Ureter (tissue), 1 donor: ENCODE measurements at places on chromosomes 7 and 10.
A peak's percentile ranks its signal among the peaks of the same experiment; 100 is the strongest.

GRCh38 chr10:96306516-96306915, 2.3 kb downstream of the DNTT start:
- peak; percentile 52 for DNase-seq

DNA sequence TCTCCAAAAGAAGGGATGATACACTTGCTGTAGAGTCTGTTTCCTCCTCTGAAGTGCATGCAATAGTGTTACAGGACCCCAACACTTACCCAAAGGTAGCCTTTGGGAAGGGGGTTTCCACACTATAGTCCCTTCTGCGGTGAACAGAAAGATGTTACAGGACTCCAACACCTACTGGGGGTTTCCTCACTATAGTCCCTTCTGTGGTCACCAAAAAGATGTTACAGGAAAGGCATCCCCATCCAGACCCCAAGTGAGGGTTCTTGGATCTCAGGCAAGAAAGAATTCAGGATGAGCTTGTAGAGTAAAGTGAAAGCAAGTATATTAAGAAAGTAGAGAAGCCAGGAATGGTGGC, 69.2 kb upstream of the PIK3CG start:
- no peak for DNase-seq

DNA sequence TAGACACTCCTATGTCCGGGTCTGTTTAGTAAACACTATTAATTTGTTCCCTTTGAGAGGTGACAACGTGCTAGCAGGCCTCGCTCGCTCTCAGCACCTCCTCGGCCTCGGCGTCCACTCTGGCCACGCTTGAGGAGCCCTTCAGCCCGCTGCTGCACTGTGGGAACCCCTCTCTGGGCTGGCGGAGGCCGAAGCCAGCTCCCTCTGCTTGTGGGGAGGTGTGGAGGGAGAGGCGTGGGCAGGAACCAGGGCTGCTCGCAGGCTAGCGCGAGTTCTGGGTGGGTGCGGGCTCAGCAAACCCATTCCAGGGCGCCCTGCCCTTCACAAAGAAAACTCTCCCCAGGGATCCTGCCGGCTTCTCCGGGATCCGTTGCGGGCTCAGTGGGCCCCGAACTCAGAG, 144.4 kb upstream of the CDCA7L start:
- no peak for DNase-seq

- no peak for DNase-seq
Observed at GRCh38 chr7:144786522-144786921, 49.3 kb downstream of the TPK1 start.

- DNase-seq = peak; percentile 4
Observed at GRCh38 chr7:135177028-135177696, 6.7 kb upstream of the CYREN start.

DNA sequence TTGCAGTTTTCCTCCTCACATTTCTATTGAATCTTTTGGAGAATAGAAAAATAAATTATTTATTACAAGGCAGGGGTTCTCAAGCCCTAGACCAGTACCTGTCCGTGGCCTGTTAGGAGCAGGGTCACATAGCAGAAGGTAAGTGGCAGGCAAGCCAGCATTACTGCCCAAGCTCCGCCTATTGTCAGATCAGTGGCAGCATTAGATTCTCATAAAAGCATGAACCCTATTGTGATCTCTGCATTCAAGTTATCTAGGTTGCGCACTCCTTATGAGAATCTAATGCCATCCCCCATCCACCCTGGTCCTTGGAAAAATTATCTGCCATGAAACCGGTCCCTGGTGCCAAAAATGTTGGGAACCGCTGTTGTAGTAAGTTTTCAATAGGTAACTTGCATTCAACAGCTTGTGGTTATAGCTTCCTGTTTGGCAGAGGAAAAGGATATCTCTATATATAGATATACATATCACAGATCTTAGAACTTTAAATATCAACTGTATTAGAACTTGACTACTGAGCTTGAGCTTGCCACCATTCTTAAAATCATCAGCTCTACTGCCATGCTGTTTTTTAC, 165.1 kb downstream of the AHR start:
- DNase-seq = no peak

DNA sequence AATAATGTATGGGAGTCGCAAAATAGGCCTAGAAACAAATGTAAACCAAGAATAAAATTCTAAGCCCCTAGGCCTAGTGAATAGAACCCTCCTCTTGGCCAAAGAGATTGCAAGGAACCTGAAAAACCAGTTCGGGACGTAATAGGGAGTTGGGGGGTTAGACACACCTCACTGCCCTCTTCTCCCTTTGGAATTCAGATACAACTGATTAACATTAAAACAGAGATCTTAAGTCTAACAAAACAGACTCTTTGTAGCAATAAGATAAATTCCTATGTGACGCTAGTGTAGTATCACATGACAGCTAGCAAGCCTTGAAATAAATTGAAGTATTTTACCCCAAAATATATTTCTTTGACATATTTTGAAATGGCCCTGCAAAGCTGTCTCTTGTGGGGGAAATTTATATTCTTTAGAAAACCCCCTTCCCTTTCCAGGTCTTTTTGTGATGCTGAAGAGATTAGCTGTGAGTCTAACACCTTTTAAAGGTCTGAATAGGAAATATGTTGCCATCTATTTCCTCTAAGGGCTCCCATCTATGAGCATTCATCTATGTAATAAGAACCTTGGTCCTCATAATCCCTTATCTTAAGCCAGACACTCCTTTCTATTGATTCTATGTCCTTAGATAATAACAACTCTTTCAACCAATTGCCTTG, 623.4 kb upstream of the NRG3 start:
- DNase-seq = no peak

DNA sequence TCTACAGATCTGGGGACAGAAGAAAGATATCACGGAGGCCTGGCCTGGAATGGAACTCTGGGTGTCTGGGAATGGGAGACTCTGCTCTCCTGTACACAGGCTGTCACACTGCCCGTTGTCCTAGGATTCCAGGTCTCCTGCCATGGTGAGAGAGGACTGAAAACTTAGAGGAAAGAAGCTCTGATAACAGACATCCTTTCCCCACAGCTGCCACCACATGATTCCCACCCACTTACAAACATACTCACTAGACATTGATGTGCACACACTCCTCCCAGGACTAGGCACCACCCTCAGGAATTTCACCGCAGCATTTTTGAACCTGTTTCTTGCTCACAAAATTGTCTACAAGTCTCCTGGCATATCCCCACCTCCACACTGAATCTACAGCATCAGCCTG, 5.7 kb downstream of the ZNF92 start:
- DNase-seq = no peak

GRCh38 chr10:113049881-113050280, 99.8 kb downstream of the TCF7L2 start:
- DNase-seq = no peak

GRCh38 chr10:3231951-3232730, 59.6 kb upstream of the PITRM1 start:
- no peak for DNase-seq

DNA sequence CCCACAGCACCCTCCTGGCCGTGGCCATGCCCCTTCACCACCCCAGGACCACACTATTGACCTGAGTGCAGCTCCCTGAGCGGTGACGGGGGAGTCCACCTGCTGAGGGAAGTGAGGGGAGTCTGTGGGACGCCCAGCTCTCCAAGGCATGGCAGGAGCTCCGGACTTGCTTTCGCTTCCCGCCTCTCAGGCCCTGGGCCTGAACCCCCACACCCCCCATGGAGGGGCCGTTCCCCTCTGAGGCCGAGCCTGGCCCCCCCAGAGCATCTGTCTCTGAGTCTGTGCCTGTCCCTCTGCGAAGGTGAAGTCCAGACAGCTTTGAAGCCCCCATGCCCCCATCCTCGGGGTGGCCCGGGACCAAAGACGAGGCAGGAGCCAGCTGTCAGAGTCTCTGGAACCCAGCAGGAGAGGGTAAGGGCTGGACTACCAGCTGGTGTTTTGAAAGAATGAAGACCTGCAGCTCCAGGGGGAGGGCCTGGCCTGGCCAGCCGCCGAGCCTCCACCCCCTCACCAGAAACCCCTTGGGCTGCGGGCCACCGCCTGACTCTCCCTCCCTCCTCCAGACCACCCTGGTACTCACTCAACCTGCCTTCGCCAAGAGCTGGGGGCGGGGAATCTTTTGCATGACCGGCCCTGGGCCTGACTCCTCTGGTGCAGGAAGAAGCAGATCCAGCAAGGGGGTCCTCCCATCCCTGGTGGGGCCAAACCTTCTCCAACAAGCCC, 114.0 kb downstream of the PDGFA start:
- no peak for DNase-seq

DNA sequence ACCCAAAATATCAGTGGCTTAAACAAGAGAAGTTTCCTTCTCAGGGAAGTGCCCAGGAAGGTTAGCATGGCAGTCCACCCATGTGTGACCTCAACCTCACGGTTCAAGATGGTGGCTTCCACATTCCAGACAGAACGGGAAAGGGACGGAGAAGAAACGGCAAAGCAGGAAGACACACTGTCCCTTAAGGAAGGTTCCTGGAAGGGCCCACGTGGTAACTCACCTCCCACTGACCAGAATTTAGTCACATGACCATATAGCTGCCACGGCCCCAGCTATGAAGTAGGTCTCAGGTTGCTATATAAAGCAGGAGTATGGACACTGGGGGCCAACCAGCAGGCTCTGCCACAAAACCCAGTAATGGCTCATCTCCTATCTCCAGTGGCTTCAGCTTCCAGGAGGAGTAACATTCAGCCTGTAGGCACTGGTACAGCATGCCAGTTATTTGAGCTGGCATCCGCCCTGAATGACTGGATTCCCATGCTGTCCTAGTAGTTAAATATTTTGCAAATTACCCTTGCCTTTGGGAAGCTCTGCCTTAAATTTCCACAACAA, 278.5 kb upstream of the KLF14 start:
- DNase-seq = no peak

- no peak for DNase-seq
Observed at GRCh38 chr10:70753841-70754621, 31.1 kb downstream of the TBATA start.

- no peak for DNase-seq
Observed at GRCh38 chr10:110717781-110718589, 73.8 kb downstream of the RBM20 start.

GRCh38 chr7:69186974-69187373, 411.3 kb upstream of the AUTS2 start:
- DNase-seq = no peak

- no peak for DNase-seq
Observed at GRCh38 chr7:47937065-47937687, 11.1 kb downstream of the PKD1L1 start.

GRCh38 chr7:104048055-104048454, 58.6 kb upstream of the RELN start:
- no peak for DNase-seq

DNA sequence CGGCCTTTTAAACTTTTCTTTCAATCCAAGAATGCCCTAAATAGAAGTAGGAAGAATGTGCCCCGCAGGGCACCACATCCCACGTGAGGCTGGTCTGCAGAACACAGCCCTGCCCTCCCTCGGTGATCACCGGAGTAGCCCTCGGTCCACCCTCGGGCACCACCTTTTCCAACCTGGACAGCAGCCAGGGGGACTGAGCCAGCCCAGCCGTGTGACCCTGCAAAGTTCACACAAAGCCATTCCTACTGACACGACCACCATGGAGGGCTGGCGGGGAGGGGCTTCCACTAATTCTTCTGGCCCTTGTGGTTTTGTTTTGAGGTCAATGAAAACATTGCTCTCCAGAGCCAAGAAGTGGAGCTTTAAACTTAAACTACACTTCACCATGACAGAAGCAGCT, 132.2 kb downstream of the TCERG1L start:
- DNase-seq = peak; percentile 32

- no peak for DNase-seq
Observed at GRCh38 chr10:96591946-96592345, 5.1 kb upstream of the TM9SF3 start.

DNA sequence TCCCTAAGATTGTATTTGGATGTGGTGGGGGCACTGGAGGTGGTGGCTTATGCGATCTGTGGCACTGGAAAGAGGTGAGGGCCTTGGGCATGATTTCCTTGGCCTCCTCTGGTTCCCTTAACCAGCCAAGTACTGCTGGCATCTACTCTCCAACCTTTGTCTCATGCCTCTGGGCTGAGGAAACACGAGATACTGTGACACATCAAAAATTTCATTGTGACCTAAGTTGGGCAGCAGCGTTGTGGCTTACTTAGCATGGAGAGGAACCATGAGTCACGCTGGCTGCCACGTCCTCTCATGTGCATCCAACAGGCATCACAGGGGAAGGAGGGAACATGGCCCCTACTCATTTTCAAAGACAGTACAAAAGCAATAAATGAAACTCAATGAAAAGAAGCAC, 29.7 kb upstream of the GSDME start:
- no peak for DNase-seq

DNA sequence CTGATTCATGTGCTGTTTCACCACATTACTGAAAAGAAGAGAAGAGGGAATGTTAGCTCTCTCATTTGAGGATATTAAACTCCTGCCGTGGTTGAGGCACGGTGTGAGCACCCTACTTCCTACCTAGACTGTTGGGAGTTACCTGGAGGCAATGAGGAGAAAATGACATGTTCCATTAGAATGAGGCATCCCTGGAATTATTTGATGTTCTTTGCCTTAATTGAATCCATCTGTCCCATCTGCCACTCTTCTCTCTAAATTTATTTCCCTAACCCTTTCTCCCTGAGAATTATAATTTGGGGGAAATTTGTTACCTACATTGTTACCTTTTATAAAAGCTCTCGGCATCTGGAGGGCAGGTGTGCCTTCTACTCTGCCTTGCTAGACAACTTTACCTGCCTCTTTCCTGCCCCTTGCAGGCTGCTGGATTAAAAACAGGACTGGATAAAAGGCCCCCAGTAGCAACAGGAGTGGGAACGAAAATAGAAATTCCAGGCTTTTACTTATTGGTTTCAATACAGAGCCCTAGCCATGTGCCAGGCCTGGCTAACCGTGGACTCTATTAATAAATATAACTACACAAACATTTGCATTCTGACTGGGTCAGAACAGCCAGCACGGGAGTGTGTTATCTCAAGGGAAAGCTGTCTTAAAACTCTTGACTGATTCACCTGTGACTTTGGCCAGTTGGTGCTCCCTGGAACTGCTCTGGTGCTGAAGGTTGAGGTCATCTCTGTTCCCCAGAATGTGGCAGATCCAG, 4.4 kb upstream of the ATXN7L1 start:
- no peak for DNase-seq

DNA sequence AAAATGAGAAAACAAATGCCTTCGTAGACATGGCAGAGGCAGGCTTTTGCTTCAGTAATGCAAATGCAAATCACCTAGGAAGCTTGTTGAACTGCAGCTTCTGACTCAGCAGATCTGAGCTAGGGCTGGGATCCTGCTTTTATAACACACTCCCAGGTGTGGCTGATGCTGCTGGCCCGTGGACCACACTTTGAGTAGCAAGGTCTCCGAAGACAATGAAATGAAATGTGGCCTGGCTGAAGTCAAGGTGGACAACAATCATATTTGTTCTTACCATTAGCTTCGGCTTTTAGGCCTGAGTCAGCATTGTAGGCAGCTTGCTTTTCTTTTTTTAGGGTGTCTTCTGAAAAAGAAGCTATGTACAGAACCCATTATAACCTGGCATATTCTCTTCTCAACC, 26.3 kb downstream of the COL17A1 start:
- DNase-seq = no peak

DNA sequence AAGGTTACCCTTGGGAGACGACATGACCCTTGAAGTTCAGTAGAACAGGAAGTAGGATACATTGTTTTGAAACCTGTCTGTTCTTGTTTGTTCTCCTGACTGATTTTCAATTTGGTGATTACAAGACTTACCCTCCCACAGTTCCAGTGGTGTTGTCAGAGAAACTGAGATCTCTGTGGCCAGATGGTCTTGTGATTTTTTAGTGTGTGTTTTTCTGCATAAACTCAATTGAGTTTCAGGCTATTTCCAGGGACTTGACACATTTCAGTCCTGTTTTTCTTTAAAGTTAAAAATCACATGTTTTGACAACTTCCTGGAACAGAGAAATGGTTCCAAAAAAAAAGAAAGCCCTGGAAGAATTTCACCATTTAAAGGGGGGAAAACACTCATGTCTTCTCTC, 22.3 kb downstream of the PIK3CG start:
- no peak for DNase-seq
